ENCODE measurements at places on chromosomes 1 and 21.

DNA sequence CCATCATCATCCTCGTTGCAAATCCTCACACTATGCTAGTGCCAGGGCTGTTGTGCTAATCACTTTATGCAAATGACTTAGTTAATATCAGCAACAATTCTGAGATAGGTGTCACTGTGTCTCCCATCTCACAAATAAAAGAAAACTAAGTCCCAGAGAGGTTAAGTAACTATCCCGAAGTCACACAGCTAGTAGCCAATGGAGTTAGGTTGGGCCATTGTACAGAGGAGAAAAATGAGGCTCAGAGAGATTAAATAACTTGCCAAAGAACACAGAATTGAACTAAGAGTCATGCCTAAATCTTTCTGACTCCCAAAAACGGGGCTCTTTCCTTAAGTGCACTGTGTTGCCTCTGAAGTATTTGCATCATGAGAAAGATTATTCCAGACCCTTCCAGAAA is 146.4 kb downstream of the MIS18A start:
- DNase-seq = no peak

GRCh38 chr1:88612773-88613172 is 71.3 kb upstream of the PKN2 start:
- DNase-seq = no peak

DNA sequence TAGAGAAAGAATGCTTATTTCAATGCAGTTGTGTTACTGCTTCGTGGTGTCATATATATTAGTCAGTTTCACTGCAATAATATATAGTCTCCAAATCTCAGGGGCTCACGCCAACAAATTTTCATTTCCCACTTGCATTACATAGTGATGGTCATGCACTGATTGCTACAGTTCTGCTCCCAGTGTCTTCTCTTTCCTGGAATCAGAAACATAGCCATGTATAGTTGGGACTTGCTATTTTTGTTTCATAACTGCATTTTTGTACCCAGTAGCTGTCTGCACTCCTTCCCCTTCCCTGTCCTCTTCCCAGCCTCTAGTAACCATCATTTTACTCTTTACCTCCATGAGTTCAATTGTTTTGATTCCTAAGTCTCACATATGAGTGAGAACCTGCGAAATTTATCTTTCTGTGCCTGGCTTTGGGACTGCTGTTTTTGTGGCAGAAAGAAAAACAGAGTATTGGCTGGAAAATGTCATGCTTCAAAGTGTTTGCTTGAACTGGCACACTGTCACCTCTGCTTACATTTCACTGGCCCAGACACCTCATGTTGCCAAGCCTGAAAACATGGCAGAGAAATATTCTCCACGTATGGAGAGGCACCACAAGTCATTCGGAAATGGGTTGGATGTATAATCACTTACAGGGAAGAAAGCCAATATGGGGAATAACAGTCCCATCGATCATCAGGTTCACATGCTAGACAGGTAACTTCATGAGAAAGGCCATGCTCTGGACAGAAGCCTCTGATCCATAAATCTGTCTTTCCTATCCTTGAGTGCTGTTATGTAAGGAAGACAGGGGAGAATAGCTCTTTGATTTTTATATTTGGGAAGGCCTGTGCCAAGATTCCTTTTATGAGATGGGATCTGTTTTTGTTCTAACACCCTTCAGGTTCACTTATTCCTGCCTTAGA is 60.4 kb upstream of the BACH1 start:
- DNase-seq = no peak

DNA sequence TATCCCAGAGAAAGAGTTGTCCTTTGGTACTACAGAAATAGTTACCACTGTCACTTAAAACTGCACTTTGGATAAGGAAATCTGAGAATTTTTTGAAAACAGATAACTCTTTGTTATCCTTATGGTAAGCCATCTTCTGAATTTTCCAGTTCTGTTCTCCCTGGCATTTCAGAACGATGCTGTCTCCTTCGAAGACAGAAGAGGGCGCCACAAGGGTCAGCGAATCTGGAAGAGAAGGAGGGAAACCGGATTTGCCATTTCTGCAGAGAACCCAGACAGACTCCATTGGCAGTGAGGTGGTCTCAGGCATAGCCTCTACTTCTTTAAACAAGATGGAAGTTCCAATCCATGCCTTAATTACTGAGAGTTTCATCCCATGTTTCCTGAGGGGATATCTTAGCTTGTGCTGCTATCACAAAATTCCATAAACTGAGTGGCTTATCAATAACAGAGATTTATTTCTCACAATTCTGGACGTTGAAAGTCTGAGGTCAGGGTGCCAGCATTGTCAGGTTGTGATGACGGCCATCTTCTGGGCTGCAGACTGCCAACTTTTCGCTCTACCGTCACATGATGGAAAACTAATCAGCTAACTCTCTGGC is 6.4 kb downstream of the FCRL2 start:
- DNase-seq = no peak

DNA sequence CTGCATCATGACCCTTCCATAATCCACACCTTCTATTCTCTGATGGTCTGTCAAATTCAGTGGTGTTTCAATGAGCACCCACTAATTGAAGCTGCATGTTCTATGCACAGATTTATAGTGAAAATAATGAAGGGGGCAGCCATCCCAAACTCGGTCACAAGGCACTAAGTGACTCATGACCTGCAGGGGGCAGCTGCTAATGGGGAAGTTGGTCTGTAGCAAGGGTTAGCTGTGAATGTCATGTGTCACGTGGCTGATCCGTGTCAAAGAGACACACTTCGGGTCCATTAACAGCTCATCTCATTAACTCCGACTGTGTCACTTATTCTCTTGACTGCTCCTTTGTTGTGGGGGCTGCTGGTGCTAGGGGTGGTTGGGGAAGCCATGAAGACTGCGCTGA is 306.6 kb downstream of the PCP4 start:
- no peak for DNase-seq

DNA sequence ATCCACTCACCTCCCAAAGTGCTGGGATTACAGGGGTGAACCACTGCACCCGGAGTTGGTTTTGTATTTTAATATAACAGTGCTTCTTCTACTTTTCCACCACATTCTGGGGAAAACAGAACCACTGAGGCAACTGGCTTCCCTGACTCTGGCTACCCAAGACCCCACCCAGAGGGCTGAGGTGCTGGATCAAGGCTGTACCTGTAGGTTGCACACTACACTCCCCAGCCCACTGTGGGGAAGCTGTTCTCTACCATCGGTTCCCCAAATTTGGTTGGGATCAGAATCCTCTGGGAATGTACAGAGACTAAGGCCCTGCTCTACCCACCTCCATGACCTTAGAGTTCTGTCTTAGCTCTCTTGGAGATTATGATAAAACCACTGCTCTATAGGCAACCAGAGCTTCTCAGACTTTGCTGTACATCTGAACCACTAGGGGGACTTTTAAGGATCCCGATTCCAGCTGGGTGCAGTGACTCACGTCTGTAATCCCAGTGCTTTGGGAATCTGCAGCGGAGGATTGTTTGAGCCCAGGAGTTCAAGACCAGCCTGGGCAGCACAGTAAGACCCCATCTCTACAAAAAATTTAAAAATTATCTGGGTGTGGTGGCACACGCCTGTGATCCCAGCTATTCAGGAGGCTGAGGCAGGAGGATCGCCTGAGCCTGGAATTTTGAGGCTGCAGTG is 51.6 kb downstream of the GNG4 start:
- no peak for DNase-seq

DNA sequence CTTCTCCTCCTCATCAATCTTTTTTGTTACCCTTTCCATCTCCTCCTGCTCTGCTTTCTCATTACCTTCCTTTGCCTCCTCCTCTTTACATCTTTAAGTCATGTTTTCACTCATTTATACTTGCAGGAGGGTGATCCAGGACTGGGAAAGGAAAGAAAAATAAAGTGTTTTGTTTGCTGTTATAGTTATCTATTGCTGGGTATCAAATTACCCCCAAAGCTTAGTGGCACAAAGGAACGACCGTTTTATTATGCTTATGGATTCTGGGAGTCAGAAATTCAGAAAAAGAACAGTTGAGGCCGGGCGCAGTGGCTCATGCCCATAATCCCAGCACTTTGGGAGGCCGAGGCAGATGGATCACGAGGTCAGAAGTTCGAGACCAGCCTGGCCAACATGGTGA is 12.5 kb upstream of the AGO4 start:
- no peak for DNase-seq

- DNase-seq = no peak
Measured at GRCh38 chr1:236421850-236422516, 27.9 kb downstream of the EDARADD start.

DNA sequence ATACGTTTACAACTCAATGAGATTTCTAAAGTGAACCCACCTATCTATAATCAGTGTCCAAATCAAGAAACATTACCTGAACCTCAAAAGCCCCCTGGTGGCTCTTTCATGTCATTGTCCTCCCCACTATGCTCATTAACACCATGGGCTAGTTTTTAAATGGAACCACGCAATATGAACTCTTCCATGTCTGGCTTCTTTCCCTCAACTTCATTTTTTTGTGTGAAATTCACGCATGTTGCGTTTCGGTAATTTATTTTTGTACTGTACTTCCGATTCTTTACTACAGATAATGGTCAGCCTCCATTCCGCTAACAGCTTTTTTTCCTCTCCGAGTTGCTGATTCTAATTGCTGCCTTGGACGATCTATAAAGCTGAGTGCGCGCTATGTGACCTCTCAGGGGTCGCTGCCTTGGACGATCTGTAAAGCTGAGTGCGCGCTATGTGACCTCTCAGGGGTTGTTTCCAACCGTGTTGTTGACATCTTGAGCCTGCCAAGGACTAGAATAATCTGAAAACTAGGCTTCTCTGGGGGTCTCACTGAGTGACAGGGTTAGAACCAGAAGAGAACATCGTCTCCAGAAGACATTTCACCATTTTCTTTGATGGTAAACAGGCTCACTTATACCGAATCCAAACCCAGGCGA is 1.1 kb upstream of the CACYBP start:
- peak; percentile 63 for DNase-seq

DNA sequence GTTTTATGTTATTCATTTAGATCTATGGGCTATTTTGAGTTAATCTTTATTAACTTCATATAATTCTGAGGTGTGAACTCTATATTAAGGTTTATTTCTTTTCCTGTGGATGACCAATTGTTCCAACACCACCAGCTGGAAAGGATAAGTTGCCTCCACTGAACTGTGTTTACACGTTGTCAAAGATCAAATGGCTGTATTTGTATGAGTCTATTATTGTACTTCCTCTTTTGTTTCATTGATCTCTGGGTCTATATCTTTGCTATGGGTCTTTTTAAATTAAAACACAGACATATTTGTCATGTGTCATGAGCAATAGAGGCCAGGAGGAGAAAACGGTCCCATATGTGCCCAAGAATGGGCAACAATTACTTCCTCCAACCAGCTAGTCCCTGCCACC is 5.2 kb upstream of the MAB21L3 start:
- DNase-seq = no peak

DNA sequence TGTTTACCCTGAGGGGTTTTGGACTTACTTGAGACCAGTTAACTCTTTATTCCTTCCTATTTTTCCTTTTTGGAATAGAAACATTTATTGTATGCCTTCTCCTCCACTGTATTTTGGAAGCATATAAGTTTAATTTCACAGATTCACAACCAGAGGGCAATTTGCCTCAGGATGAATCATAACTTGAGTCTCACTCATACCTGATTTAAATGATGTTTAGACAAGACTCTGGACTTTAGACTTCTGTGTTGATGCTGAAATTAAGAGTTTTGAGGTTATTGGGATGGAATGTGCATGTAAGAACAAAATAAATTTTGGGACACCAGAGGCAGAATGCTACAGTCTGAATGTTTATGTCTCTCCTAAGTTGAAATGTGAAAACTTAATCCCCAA is 7.1 kb upstream of the ADAM30 start:
- DNase-seq = no peak

DNA sequence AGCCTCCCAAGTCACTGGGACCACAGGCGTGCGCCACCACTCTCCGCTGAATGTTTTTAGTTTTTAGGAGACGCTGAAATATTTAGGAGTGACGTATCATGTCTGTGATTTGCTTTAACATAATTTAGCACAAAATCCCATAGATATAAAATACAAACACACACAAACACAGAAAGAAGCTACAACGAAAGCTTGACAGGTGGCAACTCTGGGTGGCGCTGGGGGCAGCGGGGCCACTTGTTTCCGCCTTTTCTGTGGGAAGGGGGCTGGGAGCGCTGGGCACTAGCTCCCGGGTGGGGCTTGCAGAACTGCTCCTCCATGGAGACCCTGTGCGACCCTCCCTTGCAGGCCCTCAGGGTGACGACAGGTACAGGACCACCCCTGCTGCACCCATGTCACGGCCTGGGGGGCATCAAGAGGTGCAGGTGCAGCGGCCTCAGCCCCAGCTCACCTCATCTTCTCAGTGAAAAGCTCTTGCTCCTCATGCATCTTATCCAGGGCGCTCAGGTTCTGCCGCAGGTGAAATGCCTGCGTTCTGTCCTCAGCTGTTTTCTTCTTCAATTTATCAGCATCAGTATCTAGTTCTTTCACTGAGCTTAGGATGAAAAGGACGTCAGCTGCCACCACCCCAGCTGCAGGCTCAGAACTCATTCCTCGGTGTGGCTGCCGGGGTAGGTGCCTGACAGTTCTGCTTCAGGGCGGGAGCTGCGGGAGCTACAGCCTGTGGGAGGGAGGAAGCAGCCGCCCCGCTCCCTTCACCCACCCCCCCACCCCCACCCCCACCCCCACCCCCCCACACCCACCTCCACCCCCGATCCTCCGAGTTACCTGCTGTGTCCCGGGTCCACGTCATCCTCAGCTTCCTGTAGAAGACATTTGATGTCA is 15.3 kb downstream of the CFAP74 start:
- DNase-seq = no peak

- no peak for DNase-seq
Measured at GRCh38 chr1:180462102-180462501, 40.3 kb downstream of the ACBD6 start.

- DNase-seq = no peak
Measured at GRCh38 chr21:42739061-42739931, 85.9 kb downstream of the PDE9A start.

DNA sequence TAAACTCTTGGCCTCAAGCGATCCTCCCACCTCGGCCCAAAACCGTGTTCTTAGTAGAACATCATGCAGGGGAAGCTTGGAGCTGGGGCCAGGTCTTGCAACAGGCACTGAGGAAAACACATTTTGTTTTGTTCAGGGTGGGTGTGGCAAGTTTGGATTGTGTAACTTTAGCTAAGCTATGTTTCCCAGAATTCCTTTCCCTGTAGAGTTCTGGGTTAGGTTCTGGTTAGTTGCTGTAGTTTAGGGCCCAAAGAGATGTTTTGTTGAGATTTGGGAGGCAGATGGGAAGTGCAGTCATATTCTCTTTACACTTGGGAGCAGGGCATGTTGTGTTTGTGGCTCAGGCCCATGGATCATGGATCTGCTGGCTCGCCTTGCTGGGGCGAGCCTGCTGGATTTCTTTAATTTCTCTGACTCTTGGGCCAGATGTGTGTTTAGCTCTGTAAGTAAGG is 24.0 kb downstream of the PLA2G5 start:
- DNase-seq = no peak

DNA sequence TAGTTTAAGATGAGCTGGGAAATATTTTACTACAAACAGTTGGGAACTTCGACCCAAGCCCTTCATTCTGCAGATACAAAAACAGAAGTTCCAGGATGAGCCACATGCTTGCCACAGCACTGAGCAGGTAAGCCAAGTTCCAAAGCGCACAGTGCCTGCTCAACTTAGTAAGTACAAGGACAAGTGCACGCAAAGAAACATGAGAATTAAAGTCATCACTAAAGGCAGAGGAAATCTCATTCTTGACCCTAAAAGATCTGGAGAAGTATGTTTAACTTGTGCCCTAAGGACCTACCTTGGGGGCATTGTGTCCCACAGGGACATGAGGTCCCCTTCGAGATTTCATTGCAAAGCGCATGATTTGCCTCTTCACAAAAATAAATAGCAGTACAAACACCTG is 1.2 kb upstream of the UBAP2L start:
- no peak for DNase-seq

- no peak for DNase-seq
Measured at GRCh38 chr1:97202481-97203380, 481.1 kb downstream of the PTBP2 start.

- DNase-seq = peak; percentile 59
Measured at GRCh38 chr1:212683357-212683722, 16.3 kb downstream of the BATF3 start.

Measured in CD4-positive, alpha-beta T cell treated with Interferon gamma for 1 hour (primary cell).